Epithelial cell of proximal tubule (primary cell): ENCODE measurements at places on chromosomes 16 and 17.

DNA sequence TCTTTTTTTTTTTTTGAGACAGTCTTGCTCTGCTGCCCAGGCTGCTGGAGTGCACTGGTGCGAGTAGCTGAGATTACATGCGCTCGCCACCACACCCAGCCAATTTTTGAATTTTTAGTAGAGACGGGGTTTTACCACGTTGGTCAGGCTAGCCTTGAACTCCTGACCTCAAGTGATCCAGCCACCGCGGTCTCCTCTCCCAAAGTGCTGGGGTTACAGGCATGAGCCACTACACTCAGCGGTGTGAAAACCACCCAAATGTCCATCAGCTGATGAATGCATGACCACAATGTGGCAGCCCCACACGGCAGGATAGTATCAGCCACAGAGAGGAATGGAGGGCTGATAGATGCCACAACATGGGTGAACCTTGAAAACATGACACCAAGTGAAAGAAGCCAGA is 2.1 kb downstream of the P2RX5 start:
- DNase-seq, result no peak

DNA sequence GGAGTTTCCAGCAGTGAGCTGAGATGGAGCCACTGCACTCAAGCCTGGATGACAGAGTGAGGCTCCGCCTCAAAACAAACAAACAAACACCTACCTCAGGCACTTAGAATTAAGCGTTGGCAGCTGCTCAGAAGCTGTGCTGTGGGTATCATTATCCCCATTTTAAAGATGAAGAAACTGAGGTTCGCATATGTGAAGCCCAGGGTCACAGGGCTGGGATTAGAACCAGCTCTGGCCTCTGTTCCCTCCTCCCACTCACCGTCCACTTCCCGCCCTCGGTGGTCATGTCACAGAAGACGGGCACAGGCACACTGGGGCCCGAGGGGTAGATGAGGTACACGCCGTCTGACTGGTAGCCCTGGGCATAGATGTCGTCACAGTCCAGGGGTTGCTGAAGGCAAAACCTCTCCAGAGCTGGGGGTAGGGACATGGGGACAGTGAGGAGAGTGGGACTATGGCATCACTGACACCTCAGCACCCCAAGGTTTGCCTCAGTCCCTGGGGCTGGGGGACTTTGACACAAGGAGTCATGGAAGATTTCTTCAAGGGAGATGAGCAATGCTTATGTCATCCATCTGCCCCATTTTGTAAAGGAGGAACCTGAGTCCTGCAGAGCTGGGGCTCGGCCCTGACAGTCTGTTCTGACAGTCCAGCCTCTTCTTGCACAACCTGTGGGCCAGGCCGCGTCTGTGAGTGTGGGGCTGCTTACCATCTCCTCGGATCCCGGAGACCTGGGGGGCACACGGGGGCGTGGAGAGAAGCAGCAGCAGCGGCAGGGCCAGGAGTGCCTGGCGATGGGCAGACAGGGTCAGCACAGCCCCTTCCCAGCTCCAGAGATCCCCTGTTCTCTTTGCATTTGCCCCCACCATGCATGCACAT is 700 bp downstream of the MFAP4 start:
- no peak for DNase-seq

GRCh38 chr17:66942451-66943264 is 21.8 kb upstream of the CACNG4 start:
- DNase-seq, result no peak

DNA sequence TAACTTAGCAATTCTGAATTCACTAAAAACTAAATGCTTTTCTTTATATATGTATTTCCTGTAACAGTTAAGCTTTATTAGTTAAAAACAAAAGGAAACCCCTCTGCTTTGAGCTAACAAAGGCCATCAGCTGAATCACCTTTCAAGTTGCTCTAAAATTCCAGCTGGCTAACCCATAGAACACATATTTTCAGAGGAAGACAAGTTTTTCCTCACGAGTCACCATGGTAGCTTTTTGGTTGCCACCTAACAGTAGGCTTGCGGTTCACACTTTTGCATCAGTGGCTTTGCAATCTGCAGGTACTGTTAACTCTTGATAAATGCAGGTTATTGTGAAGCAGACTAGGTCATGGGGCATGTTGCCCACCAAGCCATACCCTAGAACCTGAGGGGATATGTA is 57.6 kb upstream of the IRX5 start:
- no peak for DNase-seq

GRCh38 chr16:62041401-62041800 is 5.2 kb upstream of the CDH8 start:
- no peak for DNase-seq

DNA sequence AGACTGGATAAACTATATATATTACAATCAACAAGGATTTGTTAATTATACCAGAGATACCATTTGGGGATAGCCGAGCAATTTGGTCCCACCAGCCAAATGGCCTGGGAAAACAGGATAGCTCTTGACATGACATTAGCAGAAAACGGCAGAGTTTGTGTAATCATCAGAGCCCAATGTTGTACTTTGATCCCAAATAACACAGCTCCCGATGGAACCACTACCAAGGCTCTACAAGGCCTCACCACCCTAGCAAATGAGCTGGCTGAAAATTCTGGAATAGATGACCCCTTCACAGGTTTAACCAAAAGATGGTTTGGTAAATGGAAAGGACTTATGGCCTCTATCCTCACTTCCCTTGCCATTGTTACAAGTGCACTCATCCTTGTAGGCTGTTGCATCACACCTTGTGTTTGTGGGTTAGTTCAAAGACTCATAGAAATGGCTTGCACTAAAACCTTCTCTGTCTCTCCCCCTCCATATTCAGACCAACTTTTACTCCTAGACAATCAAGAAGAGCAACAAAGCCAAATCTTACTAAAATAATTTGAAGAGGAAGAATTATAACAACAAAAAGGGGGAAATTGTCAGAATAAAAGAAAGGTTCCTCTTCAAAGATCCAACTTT is 9.5 kb downstream of the TXNL4B start:
- peak; percentile 58 for DNase-seq

DNA sequence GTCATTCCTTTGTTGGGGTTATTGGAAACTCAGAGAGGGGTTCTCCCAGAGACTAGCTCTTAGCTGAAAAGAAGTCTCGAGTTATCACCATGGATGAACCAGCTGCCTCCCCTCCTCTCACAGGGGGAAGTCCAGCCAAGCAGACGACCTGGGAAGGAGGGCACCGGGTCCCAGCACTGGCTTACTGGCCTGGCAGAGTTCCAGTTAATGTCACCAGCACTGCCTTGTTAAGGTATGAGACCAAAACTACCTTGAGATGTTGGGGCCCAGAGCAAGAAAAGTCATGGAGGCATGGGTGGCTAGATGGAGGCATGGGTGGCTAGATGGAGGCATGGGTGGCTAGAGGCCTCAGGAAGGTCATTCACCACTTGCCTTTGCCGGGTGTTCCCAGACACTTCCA is 72.4 kb downstream of the WIPI1 start:
- DNase-seq, result no peak

DNA sequence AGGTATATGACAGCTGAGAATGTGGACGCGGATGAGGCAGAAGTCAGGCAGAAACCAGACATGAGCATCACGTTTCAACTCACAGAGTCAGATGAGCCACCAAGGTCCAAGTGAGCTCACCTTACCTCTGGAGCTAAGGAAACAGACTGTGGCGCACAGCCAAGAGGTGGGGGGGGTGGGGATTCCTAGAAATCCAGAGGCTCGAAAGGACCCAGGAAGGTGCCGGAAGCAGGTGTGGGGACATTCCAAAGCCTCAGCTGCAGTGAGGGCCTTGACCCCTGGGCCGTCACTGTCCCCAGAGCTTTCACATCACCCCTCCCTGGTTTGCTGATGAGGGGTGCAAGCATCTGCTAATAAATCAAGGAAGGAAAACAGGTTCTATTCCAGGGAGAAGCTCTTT is 29.3 kb upstream of the RCVRN start:
- DNase-seq, result no peak

GRCh38 chr17:28567604-28568003 is 3.7 kb downstream of the PIGS start:
- DNase-seq, result no peak

DNA sequence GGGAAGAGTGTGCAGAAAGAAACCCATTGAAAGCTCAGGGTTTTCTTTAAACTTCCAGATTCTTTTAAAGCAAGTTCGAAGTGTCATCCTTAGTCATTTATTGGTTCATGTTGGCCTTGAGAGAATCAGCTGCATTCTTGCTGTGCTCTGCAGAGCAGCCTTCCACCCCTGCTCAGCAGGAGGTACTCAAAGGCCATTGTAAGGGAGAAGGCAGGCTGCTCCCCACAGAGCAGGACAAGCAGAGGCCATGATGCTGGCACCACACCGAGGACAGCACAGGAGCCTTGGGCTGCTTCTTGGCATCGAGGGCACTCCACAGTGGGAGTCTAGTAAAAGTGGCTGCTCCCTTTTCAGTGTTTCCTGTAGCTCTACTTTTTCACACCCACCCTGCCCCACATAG is 29.6 kb downstream of the NMT1 start:
- no peak for DNase-seq

GRCh38 chr16:25212636-25213035 is 4.1 kb upstream of the AQP8 start:
- no peak for DNase-seq

DNA sequence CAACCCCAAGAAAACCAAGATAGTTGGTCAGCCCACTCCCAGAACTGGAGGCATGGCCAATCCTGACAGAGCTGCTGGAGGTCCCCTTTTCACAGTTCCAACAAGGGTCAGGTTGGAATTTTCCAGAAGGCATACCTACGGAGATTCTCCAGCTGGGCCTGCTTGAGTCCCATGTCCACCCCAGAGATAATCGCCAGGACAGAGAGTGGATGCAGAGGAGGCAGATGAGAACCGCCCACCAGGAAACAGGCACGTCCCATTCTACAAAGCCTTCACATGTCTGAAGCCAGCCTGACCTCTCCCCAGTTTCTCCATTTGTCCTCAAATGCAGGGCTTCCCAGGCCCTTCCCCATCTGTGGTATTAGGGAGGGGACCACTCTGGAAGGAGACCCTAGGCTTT is 47.4 kb upstream of the SMURF2 start:
- DNase-seq, result no peak

DNA sequence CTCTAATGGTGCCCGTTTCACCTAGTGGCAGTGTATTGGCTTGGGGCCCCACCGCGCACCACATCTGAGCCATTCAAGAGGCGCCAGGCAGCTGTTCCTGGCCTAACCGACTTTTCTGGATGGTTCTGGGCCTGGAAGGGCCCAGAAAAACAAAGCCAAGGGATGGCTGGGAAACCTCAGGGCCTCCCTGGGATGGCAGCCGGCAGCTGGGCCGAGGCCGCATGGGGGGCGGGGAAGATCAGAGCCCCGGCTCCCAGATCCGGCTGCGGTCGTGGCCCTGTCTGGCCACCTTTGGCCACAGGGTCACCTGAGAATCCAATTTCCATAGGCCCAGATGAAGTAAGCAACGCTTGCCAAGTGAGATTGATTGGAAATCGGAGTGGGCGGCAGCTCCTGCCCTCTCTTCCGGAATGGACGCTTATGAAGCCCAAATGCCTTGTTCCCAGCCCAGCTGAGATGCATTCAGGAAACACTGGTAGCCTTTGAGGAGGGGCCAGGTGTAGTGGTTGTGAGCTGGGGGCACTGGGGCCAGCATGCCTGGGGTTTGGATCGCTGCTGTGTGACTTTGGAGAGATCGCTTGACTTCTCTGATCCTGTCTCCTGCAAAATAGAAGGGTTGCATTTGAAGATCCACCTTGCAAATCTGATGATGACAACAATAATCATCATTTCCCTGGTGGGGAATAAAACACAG is 163.8 kb upstream of the GSE1 start:
- DNase-seq, result no peak

DNA sequence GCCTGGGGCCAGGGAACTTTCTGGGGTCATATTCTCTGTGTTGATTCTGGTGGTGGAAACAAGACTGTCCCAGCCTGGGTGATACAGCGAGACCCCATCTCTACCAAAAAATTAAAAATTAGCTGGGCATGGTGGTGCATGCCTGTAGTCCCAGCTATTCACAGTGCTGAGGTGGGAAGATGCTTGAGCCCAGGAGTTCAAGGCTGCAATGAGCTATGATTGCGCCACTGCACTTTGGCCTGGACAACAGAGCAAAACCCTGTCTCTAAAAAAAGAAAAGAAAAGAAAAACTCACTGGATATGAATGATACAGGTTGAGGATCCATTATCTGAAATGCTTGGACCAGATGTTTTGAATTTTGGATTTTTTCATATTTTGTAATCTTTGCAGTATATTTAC is 13.6 kb downstream of the SCGB1C2 start:
- DNase-seq, result no peak
